BJ (cell line): ENCODE measurements at places on chromosomes 5 and 9. TPM values are rescaled to one million over a fixed set of nuclear protein-coding genes. Genes with fewer than 3 reads are reported as not detected.

DNA sequence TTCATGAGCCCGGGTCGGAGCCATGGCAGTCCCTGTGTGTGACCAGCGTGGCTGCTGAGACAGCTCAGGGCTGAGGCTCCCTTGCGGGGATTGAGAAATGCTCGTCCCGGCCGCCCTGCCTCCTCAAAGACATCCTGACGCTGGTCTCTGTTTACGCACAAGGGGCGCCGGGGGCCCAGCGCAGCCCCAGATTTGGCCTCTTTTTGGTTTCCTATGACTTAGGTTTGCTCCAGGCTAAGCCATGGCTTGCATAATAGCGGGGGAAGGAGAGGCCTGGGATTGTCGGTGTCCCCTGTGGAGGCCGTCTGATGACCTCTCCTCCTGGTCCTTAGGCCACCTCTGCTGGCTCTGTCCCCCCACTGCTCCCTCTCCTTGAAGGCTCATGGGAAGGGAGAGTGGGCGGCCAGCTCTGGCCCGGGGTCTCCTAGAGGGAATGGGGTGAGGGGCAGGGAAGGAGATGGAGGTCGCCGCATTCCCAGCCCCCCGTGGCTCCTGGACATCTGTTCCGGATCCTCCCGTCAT is 3.5 kb downstream of the LAMC3 start:
- no peak for DNase-seq

DNA sequence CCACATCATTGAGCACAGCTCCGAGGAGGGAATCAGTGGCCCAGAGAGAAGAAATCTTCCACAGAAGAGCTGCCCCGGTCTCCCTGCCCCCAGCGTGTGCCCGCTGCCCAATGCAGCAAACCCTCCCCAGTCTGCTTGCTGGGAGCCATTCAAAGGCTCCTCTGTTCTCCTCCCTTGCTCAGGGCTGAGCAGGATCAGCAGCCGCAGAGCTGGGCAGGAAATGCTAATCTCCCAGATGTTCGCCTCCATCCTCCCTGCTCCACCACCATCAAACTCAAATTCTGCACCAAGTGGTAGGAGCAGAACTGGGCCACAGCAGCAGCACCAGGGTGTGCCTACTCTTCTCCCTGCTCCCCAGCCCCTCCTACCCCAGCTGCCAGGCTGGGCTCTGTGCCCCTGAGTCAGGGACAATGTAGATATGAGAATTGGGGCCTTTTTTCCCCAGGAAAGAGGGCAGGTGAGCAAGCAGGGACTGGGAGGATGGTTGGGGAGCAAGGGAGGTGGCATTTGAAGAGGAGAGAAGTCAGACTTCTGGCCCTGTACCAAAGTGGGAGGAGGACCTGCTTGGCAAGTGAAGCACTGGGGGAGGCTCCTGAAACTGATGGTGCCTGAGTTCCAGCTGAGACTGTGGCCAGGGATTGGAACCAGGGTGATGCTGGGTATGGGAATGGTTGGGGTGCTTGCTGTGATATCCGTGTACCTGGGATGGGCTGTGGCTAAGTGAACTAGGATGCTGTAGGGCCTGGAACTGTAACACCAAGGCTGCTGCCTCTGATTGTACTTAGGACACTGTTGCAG is 1.9 kb upstream of the PCDH1 start:
- DNase-seq, result no peak

DNA sequence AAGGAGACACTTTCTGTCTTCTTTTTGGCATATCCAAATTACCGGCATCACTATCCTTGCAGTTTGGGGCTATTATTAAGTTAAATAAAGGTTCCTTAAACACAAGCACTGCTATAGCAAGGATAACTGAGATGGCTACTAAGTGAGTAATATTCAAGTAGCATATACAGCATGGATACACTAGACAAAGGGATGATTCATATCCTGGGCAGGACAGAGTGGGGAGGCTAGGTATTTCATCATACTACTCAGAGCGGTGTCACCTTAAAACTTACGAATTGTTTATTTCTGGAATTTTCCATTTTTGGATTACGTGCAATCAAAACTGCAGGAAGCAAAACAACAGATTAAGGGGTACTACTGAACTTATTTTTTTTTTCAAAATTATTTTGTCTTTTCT is 54.1 kb downstream of the FER start:
- DNase-seq, result peak; percentile 72

Gene CORO2A
- 1.2 and 1.5 TPM in 2 replicates for polyA plus RNA-seq

Gene LCN15
- polyA plus RNA-seq, result not detected in 2 replicates

Gene ABCA1
- polyA plus RNA-seq, result 27.4 and 36.2 TPM in 2 replicates
